ENCODE measurements at places on chromosomes 5 and 9.

DNA sequence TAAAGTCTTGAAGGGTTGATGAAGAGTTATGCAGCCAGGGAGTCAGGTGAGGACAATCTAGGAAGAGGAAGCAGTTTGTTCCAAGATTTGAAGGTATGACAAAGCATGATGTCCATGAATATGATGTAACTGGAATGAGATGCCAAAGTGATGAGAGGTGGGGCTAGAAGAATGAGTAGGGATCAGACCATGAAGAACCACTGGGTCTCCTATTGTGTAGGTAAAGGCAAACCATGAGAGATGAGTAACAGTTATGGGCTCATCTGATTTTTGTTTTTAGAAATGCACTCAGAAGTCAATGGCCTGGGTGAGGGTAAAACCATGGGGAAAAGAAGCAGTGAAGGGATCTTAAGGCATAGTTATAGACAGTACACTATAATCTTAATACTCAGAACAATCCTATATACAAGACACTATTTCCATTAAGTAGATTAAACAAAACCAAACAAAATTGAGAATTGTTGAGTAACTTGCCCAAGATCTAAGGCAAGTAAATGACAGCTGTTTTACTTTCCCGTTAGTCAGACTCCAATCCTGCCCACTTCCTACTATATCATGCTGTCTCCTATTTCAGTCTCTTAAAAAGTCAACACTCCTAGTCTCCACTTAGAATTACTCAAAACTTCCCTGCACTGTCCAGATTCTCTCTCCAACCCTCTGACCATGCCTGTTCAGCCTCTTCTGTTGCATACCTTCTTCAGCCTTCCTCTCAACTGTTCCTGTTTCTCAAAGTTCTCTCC lies 393.8 kb upstream of the MEF2C start:
- no peak for DNase-seq

DNA sequence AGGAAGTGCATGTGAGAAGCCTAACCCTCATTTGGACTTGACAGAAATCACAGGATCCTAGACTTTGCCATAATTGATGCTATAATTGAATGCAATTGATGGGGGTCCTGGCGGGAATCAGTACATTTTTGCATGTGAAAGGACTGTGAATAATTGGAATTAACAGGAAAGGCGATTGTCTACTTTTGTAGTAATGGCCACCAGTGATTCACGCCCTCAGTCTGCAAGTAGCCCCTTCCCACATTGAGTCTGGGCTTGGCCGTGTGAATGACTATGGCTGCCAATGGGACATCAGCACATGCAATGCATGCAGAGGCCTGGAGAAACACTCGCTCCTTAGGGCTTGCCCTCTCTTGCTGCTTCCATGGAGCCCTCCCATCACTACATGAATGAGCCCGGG lies 107.8 kb upstream of the OSMR start:
- DNase-seq = no peak

DNA sequence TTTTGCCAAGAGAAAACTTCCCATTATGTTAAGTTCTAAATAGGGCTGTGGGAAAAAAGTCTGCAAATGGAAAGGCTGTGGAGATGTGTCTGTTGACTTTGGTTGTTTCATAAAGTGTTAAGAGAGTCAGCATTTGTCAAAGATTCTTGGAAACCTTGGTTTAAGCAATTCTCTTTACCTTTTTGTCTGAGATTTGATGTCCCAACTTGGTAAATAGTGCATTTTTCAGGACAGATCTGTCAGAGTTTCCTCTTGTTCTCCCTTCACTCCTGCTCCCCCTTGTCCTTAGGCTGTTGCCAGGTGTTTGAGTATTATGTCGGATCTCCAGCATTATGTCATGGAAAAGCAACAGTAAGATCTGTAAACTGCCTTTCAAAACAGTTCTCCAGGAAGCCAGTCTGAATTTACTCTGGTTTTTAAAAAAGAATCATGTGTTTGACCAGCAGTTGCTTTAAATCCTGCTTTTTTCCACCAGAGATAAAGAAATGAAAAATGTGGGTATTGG lies 79.1 kb upstream of the ADAMTSL1 start:
- DNase-seq = no peak

GRCh38 chr5:141882594-141883183 lies 4.5 kb upstream of the PCDH1 start:
- DNase-seq = no peak

- DNase-seq = no peak
These were observed 94.4 kb downstream of the PDZD2 start for GRCh38 chr5:31733371-31733770.

All from GM13976 (cell line).